Posterior vena cava (tissue), 2 donors: ENCODE measurements at places on chromosomes 3 and 15. TPM values are rescaled to one million over a fixed set of nuclear protein-coding genes. Genes with fewer than 3 reads are reported as not detected.
A peak's percentile ranks its signal among the peaks of the same experiment; 100 is the strongest.

The PCYT1A gene
- total RNA-seq = 64.9 TPM

DNA sequence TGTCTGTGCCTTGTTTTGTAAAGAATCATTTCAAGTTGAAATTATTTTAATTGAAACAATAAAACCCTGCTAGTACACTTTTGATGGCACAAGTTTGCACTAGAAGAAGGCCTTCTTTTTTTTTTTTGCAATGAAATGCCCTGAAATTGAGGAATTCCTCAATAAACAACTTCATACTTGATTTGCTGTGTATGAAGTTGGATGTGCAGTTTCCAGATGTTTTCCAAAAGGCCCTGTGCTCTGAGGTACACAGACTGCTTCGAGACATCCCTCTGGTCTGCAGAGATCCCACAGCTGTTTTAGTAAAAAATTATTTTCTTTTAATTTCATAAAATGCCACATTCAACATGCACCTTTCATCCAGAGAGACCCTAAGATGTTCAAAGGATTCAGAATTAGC is 48.9 kb downstream of the HES1 start:
- DNase-seq = no peak

GRCh38 chr3:122078235-122078935 is 23.2 kb downstream of the CD86 start:
- no peak for DNase-seq

- DNase-seq = no peak
Observed at GRCh38 chr15:78047761-78048627, 29.5 kb downstream of the TBC1D2B start.

DNA sequence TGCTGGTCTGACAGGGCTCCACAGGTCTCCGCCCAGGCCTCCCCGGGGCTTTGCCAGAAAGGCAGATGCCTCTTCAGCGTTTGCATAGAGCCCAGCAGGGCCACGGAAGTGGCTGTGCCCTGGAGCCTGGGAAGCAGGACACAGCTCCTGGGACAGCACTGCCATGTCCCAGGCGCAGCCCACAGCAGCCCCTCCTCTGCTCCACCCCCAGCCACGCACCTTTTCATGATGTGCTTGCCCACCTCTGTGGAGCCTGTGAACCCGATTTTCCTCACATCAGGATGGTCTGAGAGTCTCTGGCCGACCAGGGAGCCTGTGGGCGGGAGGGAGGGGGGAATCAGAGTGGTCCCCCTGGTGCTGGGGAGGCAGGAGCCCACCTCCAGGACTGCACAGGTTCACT is 33.9 kb upstream of the SLC41A3 start:
- DNase-seq = peak; percentile 54

DNA sequence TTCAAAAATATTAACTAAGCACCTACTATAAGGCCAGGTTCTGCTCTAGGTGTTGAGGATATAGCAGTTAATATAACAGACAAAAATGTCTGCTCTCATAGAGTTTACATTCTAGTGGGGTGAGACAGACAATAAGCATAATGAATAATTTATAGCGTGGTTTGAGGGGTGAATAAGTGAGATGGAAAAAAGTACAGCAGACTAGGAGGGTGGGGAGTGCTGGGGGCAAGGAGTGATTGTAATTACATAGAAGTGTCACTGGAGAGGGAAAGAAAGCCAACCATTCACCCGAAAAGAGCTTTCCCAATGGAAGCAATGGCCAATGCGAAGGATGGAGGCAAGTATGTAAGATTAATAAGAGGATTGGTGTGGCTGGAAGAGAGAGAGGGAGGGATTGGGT is 552.9 kb upstream of the KCNMB2 start:
- no peak for DNase-seq

DNA sequence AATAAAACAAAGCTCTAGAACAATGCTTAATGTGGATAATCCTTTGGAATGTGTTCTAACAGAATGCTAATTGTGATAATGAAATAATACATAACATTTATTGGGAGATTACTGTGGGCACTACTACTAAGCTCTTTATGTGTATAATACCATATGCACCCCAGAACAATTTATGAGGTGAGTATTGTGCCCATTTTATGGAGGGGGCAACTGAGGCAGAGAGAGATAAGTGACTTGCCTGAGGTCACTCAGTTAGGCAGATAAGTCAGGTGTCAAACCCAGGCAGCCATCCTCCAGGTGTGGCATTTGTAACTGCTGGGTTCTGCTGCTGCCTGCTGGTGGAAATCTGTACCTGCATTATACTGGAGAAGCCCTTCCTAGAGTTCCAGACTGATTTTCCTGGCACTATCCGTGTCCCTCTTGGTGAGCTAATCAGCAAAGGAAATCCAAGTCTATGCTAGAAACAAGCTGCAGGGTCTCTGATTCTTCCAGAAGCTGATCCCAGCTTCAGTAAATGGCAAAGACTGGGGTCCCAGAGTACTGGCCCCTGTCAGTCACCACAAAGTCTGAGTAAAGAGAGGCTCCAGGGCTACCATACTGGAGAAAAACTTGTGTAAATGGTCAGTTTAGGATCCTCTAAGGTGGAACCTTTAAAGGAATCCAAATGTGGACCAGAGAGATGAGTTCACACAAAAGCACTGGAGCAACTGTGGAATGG is 22.6 kb upstream of the RBP1 start:
- no peak for DNase-seq

DNA sequence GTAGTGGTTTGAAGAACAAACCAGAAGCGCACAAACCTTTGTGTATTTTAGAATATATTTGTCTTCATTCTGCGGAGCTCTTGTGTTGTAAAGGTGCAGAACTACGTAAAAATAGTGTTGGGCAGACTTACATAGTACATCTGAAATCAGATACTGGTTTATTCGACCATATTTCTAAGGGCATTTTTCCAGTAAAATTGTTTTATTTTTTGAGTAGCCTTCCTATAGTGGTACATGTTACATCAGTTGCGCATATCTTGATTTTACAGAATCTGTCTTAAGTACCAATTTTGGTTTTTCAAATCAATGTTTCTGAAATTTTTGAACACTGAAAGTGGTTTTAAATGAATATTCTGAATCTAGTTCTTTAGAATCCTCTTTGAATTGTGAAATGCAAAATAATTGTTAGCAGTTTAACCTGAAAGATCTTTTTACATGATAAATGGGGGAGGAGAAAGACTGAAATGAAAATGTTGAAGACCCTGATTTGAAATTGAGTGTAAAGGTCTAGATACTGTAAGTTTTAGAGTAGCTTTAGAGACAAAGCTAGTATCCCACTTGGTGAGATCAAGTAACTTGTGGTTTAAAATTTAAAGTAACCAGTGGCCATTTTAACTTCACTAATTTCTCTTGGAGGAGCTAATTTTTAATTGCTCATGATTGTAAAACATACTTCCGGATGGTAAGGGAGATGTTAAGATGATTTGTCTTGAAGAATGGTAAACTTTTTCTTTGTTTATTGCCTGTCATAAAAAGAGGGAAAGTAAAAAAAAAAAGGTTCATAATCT is 15.5 kb upstream of the CHD2 start:
- DNase-seq = no peak

The CHRM5 gene
- total RNA-seq = not detected

DNA sequence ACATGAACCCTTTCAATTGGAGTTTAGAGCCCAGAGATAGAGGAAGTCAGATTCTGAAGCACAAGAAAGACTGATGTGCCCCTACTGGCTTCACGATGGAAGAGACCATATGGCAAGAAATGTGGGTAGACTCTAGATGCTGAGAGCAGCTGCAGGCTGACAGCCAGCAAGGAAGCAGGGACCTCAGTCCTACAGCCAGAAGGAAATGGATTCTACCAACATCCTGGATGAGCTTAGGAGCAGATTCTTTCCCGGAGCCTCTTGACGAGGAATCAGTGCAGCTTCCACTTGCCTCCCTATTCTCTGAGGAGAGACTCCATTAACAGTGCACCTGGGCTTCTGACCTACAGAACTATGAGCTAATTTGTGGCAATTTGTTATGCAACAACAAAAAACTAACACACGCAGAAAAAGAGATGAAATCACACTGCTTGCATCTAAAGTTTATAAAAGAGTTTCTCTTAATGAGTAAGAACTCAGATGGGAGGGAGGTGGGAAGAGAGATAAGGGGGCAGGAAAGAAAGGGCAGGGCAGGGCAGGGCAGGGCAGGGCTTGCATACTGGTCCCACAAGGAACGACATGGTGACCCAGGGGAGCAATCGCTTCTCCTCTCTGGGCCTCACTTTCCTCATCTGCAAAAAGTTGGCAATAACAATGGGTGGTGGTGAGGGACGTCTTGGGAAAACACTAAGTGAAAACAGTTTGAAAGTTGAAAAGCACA is 440.9 kb downstream of the FOXP1 start:
- no peak for DNase-seq

DNA sequence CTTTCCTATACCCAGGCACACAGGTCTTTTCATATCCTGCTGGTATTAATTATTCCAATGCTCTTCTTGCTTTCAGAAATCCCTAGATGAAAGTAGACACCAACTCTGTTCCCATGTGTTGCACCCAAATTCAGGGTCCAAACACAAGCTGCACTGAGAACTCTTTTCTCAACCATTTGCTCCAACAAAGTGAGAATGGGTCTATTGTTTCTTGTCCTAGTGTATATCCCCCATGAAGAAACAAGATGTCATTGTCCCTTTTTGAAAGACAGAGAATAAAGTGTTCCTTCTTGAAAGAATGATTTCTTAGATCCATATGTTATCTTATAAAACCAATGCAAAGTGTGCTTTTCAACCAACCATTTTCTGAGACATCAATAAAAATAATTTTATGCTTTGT is 353.7 kb downstream of the CNTN6 start:
- DNase-seq = no peak

DNA sequence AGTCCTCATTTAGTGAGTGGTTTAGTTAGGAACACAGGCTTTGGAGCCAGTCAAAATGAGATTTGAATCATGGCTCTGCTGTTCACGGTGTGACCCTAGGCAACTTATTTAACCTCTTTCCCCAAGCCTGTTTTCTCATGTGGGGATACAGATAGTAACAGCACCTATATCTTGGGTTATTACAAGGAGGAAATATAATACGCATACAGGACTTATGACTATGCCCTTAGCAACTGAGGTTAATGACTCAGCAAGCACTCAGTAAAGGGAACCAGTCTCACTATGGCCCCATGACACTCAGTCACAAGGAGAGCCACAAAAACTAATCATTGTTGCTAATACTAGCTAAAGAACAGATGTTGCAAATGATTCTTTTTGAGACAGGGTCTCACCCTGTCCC is 45.9 kb downstream of the SUMF1 start:
- DNase-seq = no peak

The DOCK3 gene
- total RNA-seq = 0.60 TPM

The STARD9 gene
- 19.0 TPM for total RNA-seq

GRCh38 chr15:56582785-56583184 is 117.8 kb upstream of the MNS1 start:
- no peak for DNase-seq

GRCh38 chr3:114994554-114995341 is 152.3 kb downstream of the ZBTB20 start:
- no peak for DNase-seq

- DNase-seq = no peak
Observed at GRCh38 chr15:35755237-35755802, 209.4 kb upstream of the DPH6 start.

The CD200 gene
- total RNA-seq = 7.7 TPM

DNA sequence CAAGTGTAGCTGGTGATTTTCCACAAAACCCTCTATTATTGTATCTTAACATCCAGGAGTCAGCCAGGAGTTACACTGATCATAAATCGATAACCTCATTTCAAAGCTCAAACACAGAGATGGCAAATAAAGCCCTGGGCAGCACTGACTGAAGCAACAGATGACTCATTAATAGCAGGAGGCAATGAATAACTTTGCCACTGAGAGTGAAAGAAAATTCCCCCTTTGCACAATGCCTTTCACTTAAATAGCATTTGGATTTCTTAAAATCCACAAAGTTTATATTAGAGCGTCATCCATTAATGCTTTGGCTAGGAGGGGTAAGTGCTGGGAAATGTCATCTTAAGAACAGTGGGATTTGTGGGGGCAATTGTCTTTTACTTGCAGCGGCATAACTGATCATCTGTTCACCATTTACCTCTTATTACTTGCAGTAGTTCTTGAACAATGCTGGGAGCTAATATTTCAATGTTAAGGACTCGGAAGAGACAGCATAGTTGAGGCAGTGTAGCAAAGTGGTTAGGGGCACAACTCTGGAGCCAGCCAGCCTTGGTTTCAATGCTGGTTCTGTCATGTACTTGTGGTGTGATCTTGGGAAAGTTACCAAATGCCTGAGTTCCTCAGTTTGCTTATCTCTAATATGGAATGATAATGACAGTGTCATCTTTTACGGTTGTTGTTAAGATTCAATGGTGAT is 630.4 kb upstream of the TBL1XR1 start:
- DNase-seq = no peak

The SKOR1 gene
- 0.51 TPM for total RNA-seq

The CFAP100 gene
- total RNA-seq = not detected

DNA sequence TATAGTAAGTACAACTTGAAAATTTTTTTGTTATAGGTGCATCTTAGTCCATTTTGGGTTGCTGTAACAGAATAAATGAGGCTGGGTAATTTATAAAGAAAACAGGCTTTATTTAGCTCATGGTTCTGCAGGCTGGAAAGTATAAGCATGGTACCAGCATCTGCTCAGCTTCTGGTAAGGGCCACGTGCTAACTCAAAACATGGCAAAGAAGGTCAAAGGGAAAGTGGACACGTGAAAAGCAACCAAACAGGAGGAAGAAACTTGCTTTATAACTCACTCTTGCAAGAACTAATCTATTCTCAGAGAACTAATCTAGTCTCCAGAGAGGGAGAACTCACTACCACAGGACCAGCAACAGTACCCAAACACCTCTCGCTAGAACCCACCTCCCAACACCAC is 9.1 kb downstream of the HDGFL3 start:
- no peak for DNase-seq

- DNase-seq = no peak
Observed at GRCh38 chr3:10522646-10523303, 17.4 kb upstream of the ATP2B2 start.

- no peak for DNase-seq
Observed at GRCh38 chr15:93066834-93067648, 22.0 kb downstream of the RGMA start.
